Activated CD4-positive, alpha-beta T cell treated with anti-CD3 and anti-CD28 coated beads for 36 hours (primary cell): ENCODE measurements at places on chromosomes 13 and 19. TPM values are rescaled to one million over a fixed set of nuclear protein-coding genes. Genes with fewer than 3 reads are reported as not detected.
A peak's percentile ranks its signal among the peaks of the same experiment; 100 is the strongest.

The ZNF574 gene
- 14.8 TPM for total RNA-seq

DNA sequence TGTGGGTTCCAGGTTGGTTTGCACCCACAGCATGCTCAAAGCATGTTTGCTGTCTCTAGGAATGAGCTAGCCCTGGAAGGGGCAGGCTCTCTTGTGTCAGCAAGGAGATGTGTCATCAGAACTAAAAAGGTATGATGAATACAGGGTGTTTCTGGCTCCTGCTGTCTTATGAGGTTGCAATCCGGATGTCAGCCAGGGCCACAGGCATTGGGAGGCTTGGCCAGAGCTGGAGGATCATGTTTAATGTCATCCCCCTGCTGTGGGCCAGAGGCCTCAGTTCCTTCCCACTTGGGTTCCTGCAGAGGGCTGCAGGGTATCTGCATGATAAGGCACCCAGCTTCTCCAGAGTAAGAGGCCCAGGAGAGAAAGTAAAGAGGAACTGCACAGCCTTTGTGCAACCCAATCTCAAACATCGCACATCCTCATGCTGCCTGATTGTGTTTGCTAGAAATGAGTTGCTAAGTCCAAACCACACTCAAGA, 193.6 kb downstream of the COL4A1 start:
- H3K27ac ChIP-seq, result no peak overlapping the region
- no peak overlapping the region for H3K4me3 ChIP-seq
- peaks cover 2% of the 10 kb centered on the region for H3K4me1 ChIP-seq
- no peaks in the 10 kb centered on the region for H3K36me3 ChIP-seq

The CEACAM19 gene
- total RNA-seq, result 0.73 TPM

DNA sequence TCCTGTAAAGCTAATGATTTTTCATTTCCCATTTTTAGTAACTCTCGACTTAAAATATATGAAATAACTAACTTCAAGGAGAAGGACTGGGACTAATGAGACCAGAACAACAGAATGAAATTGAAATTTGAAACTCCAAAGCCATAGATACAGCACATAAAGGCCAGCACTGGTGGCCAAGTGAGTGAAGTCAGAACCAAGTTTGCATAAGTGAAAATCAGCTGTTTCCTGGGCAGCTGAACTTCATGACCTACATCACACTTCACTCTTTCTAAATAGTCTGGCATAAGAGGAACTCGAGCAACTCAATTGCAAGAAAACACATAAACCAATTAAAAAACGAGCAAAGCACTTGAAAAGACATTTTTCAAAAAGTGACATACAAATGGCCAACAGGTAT, 84.5 kb downstream of the DCLK1 start:
- H3K4me1 ChIP-seq, result no peaks in the 10 kb centered on the region
- H3K27me3 ChIP-seq, result no peaks in the 10 kb centered on the region
- no peak overlapping the region for H3K4me3 ChIP-seq
- DNase-seq, result no peak
- no peaks in the 10 kb centered on the region for H3K36me3 ChIP-seq

DNA sequence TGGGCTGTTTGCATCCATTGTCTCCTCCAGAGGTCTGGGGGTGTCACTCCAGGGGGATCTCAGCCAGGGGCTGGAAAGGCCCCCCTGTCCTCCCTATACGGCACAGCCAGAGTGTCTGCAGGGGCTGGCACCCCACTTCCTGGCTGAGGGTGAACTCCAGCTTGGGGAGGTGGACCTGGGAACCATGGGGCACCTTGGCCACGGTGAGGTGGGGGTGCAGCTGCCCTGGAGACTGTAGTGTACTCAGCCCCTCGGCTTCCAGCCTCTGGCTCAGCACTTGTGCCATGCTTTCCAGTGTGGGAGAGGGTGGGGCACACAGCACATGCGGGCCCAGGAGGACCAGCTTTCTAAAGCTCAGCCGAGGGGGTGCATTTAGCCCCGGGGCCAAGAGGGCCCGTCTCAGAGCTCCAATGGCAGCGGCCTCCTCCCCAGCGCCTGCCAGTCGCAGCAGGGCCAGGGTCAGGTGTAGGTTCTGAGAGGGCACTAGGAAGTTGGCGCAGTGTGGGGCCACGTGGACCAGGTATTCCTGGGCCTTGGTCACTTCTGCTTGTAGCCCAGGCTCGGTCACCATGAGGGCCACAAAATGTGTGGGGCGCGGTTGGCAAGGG, 1.4 kb downstream of the LENG9 start:
- H3K36me3 ChIP-seq, result peaks cover 30% of the 10 kb centered on the region
- DNase-seq, result no peak
- H3K27me3 ChIP-seq, result peaks cover 3% of the 10 kb centered on the region
- H3K4me1 ChIP-seq, result peaks cover 32% of the 10 kb centered on the region

The CAMSAP3 gene
- total RNA-seq, result 0.58 TPM

The STOML3 gene
- total RNA-seq, result not detected

GRCh38 chr13:47564041-47564440, 437.0 kb downstream of the SUCLA2 start:
- H3K4me3 ChIP-seq, result no peak overlapping the region
- no peak overlapping the region for H3K27ac ChIP-seq
- H3K27me3 ChIP-seq, result no peaks in the 10 kb centered on the region
- H3K4me1 ChIP-seq, result no peaks in the 10 kb centered on the region
- no peak for DNase-seq
- no peaks in the 10 kb centered on the region for H3K36me3 ChIP-seq

The MBD3L2 gene
- not detected for total RNA-seq

DNA sequence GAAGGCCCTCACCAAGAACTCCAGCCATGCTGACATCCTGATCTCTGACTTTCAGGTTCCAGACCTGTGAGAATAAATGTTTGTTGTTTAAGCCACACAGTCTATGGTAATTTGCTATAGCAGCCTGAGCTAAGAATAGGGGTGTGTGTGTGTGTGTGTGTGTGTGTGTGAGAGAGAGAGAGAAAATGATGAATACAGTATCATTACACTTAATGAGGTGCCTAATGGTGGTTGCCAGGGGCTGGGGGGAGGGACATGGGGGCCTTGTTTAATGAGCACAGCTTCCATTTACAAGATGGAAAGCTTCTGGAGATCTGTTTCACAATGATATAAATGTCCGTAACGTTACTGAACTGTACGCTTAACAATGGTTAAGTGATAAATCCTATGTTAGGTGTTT, 53.8 kb upstream of the LATS2 start:
- H3K27me3 ChIP-seq, result no peaks in the 10 kb centered on the region
- peaks cover 3% of the 10 kb centered on the region for H3K4me1 ChIP-seq
- no peak overlapping the region for H3K4me3 ChIP-seq
- DNase-seq, result no peak
- H3K27ac ChIP-seq, result no peak overlapping the region
- H3K36me3 ChIP-seq, result no peaks in the 10 kb centered on the region

DNA sequence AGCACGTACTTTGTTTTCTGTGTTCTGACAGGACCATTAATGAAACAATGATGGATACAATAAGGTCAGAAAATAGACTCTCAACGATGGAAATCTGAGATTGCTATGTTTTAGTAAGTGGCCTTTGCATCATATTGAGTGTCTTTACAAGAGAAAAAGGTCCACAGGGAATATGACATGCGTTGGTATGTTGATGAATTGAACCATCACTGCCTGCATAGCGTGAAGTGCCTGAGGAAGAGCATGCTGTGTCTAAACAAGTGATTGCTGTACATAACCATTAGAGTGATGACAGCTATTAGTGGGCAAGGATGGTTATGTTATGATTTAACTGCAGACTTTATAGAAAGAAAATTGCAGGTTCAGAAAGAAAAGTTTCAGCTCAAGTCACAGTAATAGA, 623.2 kb downstream of the SLITRK5 start:
- H3K27ac ChIP-seq, result no peak overlapping the region
- H3K4me3 ChIP-seq, result no peak overlapping the region
- no peaks in the 10 kb centered on the region for H3K27me3 ChIP-seq
- H3K4me1 ChIP-seq, result no peaks in the 10 kb centered on the region
- DNase-seq, result no peak

- H3K36me3 ChIP-seq, result no peaks in the 10 kb centered on the region
- no peak for DNase-seq
- H3K27ac ChIP-seq, result no peak overlapping the region
- H3K27me3 ChIP-seq, result no peaks in the 10 kb centered on the region
- no peaks in the 10 kb centered on the region for H3K4me1 ChIP-seq
These were observed 77.1 kb downstream of the DCLK1 start for GRCh38 chr13:36054041-36054440.

The SIGLECL1 gene
- total RNA-seq, result not detected

GRCh38 chr13:96851856-96852445, 142.3 kb downstream of the OXGR1 start:
- no peaks in the 10 kb centered on the region for H3K27me3 ChIP-seq
- H3K36me3 ChIP-seq, result no peaks in the 10 kb centered on the region
- no peaks in the 10 kb centered on the region for H3K4me1 ChIP-seq
- DNase-seq, result no peak
- H3K4me3 ChIP-seq, result no peak overlapping the region

DNA sequence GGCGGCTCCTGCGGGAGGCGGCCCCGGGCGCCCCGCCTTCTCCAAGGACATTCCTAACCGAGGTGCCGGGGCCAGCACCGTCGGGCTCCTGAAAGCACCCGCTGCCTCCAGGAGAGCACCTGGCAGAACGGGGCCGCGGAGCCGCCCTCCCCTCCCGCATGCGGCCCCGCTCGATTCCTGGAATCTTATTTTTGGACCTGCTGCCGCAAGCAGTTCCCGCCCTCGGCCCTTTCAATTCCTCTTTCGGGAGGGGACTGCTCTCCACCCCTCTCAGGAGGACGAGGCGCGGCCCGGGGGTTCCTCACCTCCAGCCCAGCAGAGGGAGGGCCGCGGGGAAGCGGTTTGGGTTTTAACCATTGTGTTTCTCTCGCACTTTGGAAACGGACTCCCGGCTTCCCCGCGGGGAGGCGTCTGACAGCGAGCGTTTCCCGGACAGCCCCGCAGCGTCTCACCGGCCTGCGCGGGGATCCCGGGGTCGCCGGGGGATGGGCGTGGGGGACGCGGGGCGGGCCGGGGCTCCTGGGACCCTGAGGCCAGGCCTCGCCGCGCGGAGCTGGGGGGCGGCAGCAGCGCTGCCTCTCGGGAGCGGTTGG, 849 bp downstream of the GAS6 start:
- H3K27me3 ChIP-seq, result peaks cover 47% of the 10 kb centered on the region
- peak; percentile 48 for DNase-seq
- no peak overlapping the region for H3K27ac ChIP-seq
- H3K4me1 ChIP-seq, result peaks cover 9% of the 10 kb centered on the region
- peak overlapping the region; percentile 57 for H3K4me3 ChIP-seq

The ELSPBP1 gene
- total RNA-seq, result not detected

DNA sequence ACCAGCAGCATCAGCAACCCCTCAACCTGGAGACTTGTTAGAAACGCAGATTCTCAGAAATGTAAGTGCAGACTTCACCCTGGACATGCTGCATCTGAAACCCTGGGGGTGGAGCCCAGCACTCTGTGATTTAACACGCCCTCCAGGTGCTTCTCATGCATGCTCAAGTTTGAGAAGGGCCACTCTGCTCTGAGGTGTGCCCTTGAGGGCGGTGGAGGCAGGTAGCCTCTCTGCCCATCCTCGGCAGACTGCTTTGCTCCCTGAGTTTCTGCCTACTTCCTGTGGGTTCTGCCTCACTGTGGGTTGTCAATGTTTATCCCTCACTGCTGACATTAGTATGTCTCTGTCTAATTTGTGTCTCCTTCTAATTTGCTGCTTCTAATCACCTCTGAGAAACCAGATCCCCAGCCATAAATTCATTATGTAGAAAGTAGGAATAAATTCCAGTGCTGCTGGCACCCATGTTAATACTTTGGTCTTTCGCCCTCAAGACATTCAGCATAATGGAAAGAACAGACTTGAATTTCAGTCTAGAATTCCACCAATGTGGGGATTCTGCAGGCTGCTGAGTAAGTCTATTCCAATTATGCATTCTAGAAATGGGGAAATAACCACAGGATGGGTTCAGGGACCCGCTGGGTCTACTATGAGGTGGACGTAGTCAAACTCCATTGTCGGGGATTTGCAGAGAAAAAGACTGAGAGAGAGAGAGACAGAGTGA, 51.3 kb upstream of the CYSLTR2 start:
- DNase-seq, result peak; percentile 7
- no peaks in the 10 kb centered on the region for H3K36me3 ChIP-seq
- no peak overlapping the region for H3K4me3 ChIP-seq
- peaks cover 6% of the 10 kb centered on the region for H3K4me1 ChIP-seq
- no peak overlapping the region for H3K27ac ChIP-seq

GRCh38 chr19:32460476-32460875, 54.9 kb downstream of the DPY19L3 start:
- no peak overlapping the region for H3K27ac ChIP-seq
- H3K4me3 ChIP-seq, result no peak overlapping the region
- H3K27me3 ChIP-seq, result no peaks in the 10 kb centered on the region

The CACNA1A gene
- total RNA-seq, result 0.25 TPM

DNA sequence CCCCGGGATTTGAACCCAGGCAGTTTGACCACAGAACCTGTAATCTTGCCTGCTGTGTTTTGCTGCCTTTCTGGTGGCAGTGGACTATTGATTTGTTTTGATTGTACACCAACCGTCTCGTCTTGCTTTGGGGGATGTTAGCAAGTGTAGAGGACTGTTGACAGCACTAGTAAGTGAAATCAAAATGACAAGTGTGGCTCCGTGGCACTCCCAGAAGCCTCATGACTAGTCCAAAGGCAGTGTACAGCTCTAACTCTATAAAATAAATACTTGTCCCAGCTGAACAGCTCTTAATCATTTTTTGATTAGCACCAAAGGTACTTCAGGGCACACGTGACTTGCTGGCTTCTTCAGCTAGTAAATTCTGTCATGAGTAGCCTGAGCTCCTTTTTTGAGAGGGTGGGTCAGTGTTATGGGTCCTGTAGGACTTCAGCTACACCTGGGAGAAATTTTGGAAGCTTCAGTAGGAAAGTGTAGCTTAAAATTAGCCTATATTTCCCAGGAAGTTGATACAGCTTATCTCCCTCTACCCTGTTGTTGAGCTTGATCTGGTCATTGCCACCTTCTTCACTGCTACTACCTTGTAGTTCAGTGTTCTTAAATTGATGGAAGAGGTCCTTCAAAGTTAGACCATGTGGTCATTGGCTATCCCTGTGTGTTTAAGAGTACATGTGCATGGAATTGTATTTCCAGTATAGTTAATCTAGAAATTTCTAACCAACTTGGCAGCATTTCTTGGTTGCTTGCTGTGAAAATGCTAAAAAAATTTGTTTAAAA, 15.1 kb downstream of the TM9SF2 start:
- peaks cover 38% of the 10 kb centered on the region for H3K4me1 ChIP-seq
- H3K36me3 ChIP-seq, result peaks cover 8% of the 10 kb centered on the region
- no peak for DNase-seq
- no peak overlapping the region for H3K27ac ChIP-seq
- no peaks in the 10 kb centered on the region for H3K27me3 ChIP-seq

The SYNGR4 gene
- 0.25 TPM for total RNA-seq
